ENCODE measurements at places on chromosomes 7 and 10.

DNA sequence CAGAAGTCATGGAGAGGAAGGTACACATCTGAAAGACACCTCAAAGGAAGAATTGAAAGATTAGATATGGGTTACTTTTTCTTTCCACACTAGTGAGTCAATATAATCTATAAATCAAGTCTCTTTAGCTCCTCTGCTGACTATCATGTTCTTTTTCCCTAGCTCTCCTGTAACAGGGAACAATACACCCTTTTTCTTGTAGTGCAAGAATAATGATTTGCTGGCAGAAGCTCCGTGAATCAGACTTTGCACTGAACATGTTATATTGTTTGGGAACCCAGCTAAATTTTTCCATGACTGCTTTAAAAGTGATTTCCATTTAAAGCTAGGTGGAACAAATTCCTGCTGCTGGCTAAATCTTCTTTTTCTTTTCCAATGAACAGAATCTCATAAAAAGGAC lies 756.6 kb upstream of the C7orf33 start:
- DNase-seq, result no peak

DNA sequence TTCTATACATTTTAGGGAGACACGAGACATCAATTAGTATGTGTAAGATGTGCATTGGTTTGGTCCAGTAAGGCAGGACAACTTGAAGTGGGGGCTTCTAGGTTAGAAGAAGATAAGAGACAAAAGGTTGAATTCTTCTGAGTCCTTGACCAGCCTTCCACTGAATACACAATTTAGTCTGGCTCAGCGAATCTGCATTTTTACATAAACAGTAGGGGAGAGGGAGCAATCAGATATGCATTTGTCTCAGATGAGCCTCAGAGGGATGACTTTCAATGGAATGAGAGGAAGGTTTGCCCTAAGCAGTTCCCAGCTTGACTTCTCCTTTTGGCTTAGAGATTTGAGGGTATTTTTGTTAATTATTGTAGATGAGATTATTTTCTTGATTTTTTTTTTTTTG lies 20.0 kb upstream of the C10orf90 start:
- DNase-seq, result no peak

DNA sequence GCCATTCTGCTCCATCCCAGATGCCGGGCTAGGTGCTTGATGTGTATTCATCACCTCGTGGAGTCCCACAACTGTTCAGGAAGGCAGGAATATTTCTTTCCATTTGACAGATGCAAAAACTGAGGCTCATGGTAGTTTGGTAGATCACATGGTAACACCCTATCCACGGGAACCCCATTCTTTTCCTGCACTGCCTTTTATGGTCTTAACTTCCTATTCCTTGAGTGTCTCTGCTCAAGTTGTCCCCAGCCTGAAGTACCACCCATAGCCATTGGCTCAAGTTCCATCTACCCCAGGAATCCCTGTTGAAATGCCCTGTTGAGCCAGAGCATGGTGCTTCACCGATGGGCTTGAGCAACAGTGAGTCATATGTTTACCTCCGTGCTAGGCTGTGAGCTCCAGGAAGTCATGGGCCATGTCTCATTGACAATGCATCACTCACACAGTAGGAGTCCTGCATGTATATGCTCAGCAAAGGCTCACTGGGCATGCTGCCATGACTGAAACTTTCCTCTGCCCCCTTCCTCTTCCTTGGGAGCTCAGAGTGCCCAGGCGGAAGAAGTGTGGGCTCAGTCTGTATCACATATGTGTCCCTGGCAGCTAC lies 71.7 kb upstream of the ADAM12 start:
- DNase-seq, result no peak

DNA sequence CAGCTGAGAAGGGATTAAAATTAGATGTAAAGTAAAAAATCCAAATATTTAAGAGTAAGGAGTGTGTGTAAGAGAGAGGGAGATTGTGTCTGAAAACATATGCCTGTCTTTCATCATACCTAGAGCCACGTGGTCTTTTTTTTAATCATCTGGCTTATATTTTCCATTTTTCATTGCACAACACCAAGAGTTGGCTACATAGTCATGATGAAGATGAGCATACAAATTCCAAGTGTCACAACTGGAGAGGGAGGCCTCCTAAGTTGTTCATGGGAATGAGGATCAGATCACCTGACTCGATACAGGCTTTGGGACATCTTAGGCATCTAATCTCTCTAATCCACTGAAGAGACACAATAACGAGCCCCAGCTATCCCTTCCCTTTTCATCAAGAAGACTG lies 47.2 kb upstream of the CCDC3 start:
- DNase-seq, result no peak

DNA sequence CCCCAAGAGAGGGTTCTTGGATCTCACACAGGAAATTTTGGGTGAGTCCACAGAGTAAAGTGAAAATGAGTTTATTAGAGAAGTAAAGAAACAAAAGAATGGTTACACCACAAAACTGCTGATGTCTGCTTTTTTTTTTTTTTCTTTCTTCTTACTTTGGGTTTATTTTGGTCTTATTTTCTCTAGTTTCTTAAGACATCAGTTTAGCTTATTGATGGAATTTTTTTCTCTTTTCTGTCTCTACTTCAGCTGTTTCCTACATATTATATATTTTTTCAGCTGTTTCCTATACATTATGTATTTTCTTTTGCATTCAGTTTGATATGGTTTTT lies 166.4 kb downstream of the CCSER2 start:
- DNase-seq, result no peak

- DNase-seq, result peak; percentile 75
These were observed 1.6 kb downstream of the SPOCK2 start for GRCh38 chr10:72086466-72087391.
